ENCODE measurements at places on chromosomes 3 and 15.

DNA sequence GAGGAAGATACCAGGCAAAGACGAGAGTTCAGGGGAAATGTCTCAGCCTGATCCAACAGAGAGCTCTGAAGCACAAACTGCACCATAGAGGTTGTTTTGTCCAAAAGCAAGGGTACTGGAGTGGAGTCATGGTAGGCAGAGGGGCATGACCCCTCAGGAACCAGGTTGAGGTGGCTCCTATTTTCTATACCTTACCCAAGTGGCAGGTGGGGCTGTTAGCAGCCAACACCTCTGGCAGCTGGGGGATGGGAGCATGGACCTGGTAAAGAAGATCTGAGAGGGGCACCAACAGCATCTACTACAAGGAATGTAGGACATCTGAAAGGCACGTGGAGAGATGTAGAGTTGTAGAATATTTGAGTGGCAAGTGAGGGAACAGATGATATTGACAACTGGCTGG is 85.2 kb downstream of the GAP43 start:
- no peak for DNase-seq

- DNase-seq, result no peak
These were observed 16.8 kb upstream of the CHD2 start for GRCh38 chr15:92883163-92883875.

DNA sequence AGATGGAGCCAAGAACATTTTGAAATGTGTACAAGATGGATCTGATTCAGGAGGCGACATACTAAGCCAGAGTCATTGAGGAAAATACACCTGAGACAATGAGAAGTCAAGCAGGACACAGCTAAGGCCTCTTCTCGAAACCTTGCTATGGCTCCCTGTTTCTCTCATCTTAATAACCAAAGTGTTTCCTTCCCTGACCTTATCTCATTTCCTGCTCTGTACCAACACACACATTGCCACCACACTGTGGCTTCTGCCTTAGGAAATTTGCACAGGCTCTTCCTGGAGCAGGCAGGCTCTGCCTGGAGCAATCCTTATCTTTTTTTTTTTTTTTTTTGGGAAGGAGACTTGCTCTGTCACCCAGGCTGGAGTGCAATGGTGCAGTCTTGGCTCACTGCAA is 36.6 kb downstream of the OXSM start:
- no peak for DNase-seq

- no peak for DNase-seq
These were observed 258.3 kb upstream of the ZPLD1 start for GRCh38 chr3:102176333-102177050.

DNA sequence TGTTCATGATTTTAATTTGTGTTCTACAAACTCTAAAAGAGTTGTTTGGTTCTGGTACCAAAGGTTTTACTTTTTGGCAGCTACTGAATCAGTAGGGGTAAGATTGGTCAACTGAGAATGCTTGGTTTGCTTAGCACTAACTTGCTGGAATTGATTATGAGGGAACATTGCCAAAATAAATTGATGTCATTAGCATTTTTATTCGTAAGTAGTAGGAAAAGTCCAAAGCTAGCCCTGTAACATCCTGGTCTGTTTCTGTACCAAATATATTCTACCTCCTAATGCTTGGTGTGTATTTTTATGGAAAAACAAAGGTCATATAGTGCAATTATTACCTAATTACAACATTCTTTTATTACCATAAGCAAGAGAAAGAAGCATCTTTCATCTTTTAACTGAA is 35.9 kb upstream of the KPNA4 start:
- DNase-seq, result no peak

DNA sequence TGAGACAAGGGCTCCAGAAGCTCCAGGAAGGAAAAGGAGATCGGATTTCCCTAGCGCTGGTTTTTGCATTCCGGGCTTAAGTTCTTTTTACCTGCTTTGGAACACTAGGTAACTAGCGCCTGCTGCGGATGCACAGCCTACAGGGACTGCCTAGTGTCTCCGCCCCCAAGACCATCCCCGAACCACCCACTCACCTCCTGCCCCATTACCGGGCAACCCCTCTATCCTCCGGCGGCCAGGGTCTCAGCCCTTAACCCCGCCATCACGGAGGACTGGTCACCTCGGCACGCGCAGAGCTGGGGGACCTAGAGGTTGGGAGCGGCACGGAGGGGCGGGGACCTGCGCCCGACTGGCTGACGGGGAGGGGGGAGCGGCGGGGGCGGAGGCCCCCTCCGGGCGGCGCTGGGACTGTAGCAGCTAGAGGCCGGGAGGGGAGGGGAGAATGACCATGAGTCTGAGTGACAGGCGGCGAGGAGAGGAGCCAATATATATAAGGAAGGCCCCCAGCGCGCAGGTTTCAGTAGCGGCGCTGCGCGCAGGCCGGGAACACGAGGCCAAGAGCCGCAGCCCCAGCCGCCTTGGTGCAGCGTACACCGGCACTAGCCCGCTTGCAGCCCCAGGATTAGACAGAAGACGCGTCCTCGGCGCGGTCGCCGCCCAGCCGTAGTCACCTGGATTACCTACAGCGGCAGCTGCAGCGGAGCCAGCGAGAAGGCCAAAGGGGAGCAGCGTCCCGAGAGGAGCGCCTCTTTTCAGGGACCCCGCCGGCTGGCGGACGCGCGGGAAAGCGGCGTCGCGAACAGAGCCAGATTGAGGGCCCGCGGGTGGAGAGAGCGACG is at the start of gene DLL4:
DLL4 (plus strand) TSS at position 520 of the 839 bp plus-strand sequence. CDS start 329 bp downstream, outside the sequence.
- DNase-seq, result no peak

GRCh38 chr15:31335989-31336592 is 9.5 kb downstream of the KLF13 start:
- DNase-seq, result no peak

GRCh38 chr15:49462232-49462844 is 39.3 kb downstream of the FGF7 start:
- DNase-seq, result no peak

- DNase-seq, result no peak
These were observed 19.8 kb upstream of the CELF6 start for GRCh38 chr15:72339777-72340177.

DNA sequence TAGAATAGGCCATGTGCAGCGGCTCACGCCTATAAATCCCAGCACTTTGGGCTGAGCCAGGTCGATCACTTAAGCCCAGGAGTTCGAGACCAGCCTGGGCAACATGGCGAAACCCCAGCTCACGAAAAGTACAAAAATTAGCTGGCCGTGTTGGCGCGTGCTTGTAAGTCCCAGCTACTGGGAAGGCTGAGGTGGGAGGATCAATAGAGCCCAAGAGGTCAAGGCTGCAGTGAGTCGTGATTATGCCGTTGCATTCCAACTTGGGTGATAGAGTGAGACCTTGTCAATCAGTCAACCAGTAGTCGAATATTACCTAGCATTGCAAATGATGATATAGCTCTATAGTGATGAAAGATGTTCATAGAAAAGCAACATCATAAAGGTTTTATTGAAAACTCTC is 51.9 kb downstream of the USP8 start:
- DNase-seq, result no peak

- no peak for DNase-seq
These were observed 81.6 kb downstream of the GJD2 start for GRCh38 chr15:34673241-34673640.

DNA sequence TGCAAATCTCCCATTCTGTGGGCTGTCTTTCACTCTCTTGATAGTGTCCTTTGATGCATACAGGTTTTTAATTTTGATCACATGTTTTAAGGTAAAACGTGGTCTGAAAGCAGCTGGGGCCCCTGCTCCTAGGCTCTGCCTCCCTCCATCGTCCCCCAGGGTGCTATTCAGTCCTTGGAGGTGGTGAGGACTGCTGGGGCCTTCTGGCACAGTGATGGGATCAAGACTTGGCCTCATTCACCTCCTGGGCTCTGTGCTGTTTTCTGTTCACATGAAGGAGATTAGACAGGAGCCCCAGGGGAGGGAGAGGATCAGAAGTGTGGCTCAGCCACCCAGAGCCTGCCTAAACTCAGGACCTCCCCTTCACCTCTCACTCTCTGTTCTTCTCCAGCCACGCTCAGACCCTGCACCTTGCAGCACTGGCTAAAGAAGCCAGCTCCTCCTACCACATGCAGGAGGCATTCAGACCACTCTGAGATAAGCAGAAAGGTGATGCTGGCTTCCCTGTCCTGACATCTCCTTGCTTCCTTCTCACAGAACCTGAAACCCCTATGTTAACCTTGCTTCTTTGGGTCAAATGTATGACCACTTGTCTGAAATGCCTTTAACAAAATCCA is 43.9 kb downstream of the PAQR5 start:
- DNase-seq, result no peak
